ENCODE measurements at places on chromosomes 6 and 20. TPM values are rescaled to one million over a fixed set of nuclear protein-coding genes. Genes with fewer than 3 reads are reported as not detected.

- no peak for DNase-seq
Observed at GRCh38 chr6:1810880-1811279, 201.2 kb downstream of the FOXC1 start.

- DNase-seq: no peak
Observed at GRCh38 chr20:59042151-59042795, at the start of gene PRELID3B. PRELID3B (minus strand) TSS chr20:59042786; CDS start chr20:59042730, 56 bp downstream.

DNA sequence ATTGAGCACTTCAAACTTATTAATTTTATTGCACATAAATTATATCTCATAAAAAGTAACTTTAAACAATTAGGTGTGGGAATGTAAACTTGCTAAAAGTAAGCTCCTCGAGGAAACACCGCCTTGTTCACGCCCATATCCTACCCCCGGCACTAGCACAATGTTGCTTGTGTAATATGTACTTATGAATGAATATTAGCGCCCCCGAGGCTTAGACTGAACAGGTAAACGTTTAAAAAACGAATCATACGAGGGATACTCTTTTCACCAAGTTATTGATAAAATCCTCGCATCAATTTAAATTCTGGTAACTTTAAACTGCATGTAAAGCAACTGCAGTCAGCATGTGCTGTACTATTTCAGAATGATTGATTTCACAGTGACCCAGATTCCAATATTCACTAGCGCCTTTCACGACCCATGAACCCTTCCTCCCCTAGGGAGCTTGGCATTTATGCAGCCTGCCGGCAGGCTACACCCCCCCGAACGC lies 637 bp downstream of the TFB1M start:
- DNase-seq: no peak

GRCh38 chr6:41602864-41603608 lies 35.2 kb upstream of the MDFI start:
- DNase-seq: no peak

DNA sequence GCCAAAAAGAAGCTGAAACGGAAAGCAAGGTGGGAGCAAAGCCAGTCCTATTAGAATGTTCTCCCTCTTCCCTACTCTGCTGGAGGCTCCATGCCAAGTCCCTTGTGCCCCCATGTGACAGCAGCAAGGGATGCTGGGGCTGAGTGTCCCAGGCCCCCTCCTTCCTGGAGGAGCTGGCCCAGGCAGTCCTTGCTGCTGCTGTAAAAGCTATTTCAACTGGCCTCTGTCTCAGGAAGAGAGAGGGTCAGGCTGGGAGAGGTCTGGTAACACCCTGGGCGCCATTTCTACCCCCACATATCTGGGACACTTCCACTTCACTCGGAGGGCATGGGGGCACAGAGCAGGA lies 25.0 kb downstream of the TTBK1 start:
- DNase-seq: no peak

- DNase-seq: peak; percentile 62
Observed at GRCh38 chr20:63968928-63969760, 586 bp downstream of the ZNF512B start.

- DNase-seq: no peak
Observed at GRCh38 chr6:1494671-1495070, 105.3 kb downstream of the FOXF2 start.

DNA sequence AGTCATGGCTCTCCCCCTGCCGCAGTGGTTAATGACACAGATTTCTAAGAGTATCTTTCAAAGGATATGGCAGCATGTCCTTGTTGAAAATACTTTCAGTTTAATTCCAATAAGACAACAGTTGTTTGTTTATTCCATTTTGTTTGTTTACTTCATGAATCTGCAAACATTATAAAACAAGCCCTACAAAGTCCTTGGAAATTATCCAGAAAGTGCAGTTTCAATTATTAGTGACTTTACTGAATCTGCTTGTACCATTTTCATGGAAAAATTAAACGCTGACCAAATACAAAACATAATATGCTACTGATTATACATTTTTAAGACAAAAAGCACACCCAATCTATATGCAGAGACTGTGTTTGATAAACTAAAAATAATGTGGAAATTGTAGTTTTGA lies 3.3 kb downstream of the HEY2 start:
- no peak for DNase-seq

GRCh38 chr6:134979142-134979541 lies 29.2 kb upstream of the ALDH8A1 start:
- DNase-seq: no peak

- no peak for DNase-seq
Observed at GRCh38 chr6:42017021-42017643, 33.2 kb upstream of the TAF8 start.

DNA sequence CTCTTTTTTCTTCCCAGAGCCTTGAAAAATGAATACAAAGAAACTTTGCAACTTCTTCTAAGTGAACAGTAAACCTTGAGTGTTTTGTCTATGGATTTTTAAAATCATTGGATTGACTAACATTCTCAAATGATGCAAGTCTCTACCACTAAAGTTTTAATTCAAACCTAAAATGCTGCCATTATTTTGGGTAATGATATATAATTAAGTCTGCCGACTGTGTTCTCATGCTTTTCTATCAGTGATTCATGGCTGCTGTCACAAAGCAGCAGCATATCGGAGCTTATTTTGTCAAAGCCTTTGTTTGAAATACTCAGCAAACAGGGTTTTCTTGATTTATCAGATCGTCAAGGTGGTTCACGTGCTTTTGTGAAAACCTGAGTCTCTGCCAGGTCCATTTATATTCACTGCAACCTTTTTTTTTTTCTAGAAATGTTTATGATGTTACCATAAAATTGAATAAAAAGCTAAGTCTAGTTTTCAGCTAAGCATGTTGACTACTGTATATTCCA lies 96.3 kb downstream of the GJA1 start:
- no peak for DNase-seq

DNA sequence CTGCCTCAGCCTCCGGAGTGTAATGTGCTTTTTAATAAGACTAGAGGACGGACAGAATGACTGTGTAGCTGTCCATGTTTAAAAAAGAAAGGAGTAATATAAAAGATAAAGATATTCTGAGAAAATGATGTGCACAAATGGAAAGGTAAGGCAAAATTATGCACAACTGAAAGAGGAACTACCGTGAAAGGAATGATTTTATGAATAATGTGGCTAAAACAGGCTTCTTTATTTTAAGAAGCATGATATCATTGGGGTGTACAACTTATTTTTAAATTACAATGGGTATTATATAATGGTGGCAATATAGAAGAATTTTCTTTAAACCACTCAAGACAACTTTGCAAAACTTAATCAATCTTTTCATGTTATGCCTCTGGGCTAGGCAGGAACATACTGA lies 78.1 kb downstream of the FIG4 start:
- no peak for DNase-seq

GRCh38 chr20:63241272-63241671 lies 5.6 kb downstream of the BIRC7 start:
- no peak for DNase-seq

DNA sequence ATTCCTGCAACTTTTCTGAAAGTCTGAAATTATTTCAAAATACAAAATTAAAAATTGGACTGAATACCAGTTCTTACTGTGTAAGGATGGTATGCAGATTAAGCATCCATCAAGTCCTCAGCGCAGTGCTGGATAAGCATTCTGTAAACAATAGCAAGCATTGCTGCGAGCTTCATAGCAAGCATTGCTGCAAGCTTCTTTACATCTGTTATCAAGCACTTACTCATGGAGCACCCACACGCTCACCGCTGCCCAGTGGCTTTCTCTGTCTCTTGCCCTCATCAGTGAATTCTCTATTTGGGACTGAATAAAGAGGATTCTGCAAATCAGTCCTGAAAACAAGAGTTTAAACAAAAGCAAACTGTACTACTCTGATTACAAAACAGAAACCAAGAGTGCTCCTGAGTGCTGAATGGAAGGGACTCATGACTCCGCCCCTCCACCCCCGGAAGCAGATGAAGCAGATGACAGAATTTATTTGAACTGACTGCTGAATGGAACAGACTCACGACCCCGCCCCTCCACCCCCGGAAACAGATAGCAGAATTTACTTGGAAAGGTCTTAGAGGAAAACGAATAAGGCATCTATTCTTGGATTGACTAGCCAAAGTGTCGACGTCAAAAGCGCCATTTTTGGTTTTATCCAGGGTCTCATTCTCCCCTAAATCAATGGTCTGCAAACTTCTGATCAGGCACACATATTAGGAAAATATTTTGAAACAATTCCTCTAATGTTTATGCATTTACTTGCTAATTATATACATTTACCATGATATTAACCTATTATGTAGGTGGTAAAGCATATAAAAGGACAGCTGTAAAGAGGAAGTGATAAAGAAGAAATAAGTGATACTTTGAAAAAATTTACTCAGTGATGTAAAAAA lies 22.1 kb upstream of the EYA2 start:
- no peak for DNase-seq

DNA sequence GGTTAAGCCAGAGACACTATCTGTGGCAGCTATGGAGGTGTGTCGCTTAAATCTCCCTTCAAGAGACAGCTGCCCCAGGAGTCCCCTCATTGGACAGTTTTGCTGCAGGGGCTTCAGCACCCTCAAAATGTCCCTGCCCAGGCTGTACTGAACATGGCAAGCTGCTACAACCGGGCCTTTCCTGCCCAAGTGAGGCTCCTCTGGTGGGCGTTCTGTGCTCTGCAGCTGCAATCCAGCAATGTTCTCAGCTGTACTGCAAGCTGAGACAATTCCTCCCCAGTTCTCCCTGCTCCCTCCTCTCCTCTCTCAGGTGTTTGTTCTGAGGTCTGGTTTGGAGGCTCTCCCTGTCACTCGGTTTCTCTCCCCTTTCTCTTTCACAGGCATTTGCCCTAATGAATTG lies 190.8 kb upstream of the LAMP5 start:
- DNase-seq: no peak

- no peak for DNase-seq
Observed at GRCh38 chr20:24157213-24157612, 168.6 kb upstream of the GGTLC1 start.

- no peak for DNase-seq
Observed at GRCh38 chr6:147693181-147693580, 184.7 kb downstream of the SAMD5 start.

- DNase-seq: no peak
Observed at GRCh38 chr6:100235631-100236030, 229.1 kb downstream of the SIM1 start.

DNA sequence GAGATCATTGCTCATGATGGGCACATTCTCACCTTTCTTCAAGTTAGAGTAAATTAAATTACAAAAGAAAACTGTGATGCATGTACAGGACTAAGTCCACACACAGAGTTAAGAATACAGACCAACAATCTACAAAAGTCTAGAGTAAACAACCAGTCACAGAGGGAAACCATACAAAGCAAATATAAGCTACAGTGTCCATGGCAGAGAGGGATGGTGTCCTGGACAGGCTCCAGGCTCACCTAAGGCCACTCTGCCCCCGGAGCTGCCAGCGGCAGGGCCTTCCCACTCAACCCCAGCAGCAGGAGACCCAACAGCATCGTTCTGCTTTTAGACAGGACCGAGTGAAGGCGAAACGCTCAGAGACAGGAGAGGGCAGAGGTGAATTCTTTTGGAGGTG lies 16.0 kb downstream of the PDE10A start:
- no peak for DNase-seq

- no peak for DNase-seq
Observed at GRCh38 chr6:1013656-1014430, 298.1 kb upstream of the FOXQ1 start.

DNA sequence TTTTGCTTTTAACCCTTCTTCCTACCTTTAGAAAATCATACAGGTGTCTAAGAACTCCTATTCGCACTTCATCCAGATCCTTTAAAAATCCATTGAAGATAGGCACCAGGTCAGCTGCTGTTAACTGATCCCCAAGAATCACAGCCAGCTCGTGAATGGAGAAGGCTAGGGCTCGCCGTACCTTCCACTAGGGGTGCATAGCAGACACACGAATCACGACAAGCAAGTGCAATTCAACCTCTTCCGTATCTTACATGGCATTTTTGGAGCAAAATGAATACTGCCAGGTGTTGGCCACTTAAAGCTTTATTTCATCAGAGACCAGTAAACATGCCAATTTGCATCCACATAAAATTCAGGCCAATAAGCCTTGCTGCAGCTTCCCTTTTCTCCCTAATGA lies 10.8 kb upstream of the ANKRD60 start:
- no peak for DNase-seq

- no peak for DNase-seq
Observed at GRCh38 chr20:25178563-25179438, 16.7 kb upstream of the ENTPD6 start.

DNA sequence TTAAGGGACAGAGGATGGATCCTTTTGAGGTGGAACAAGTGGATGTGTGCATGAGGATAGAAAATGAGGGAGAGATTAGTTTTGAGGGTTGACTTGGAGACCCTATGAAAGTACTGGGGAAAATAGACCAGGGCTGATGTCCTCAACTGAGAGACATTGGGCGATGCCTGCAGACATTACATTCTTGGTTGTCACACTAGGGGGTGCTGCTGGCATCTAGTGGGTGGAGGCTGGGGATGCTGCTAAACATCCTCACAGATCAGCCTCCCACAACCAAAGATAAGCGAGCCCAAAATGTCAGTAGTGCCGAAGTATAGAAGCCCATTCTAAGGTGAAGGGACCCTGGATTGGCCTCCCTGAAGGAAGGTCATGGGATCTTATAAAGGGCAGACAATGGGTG lies 63.3 kb downstream of the MOCS1 start:
- no peak for DNase-seq

GRCh38 chr20:51462566-51463276 lies 79.8 kb downstream of the NFATC2 start:
- DNase-seq: peak; percentile 73

DNA sequence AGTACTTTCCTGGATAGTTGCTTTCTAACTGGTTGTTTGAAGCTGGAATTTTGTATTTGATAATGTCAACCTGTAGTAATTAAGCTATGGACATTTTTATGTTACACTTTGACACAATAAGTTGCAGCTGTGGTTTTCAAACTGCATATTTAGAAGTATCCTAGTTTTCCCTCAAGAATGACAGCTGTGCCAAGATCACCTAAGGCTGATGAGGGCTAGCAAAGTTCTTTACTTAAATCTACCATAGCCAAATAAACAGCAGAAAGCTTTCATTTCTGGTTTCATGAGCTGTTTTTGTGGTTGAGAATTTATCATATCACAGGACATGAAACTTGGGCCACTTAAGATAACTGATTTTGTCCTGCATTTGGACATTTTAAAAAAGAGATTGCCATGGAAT lies 30.6 kb downstream of the FAM229B start:
- DNase-seq: no peak

The SLC25A27 gene
- total RNA-seq: 11.7 TPM

The DLL1 gene
- 16.5 TPM for total RNA-seq

The GJA10 gene
- total RNA-seq: not detected

The ELOVL4 gene
- total RNA-seq: 6.4 TPM

The LHFPL5 gene
- total RNA-seq: not detected

The AK9 gene
- 0.75 TPM for total RNA-seq

The WFDC5 gene
- total RNA-seq: not detected

The BMP6 gene
- total RNA-seq: 16.0 TPM

The C6orf52 gene
- total RNA-seq: not detected

The SLC26A8 gene
- not detected for total RNA-seq

The SLC17A1 gene
- total RNA-seq: not detected

The SPTLC3 gene
- 4.6 TPM for total RNA-seq

The CCN5 gene
- 377 TPM for total RNA-seq

The PCSK2 gene
- not detected for total RNA-seq

The LY86 gene
- not detected for total RNA-seq

The DEFB124 gene
- not detected for total RNA-seq

The ADGB gene
- total RNA-seq: not detected

Measured in ascending aorta (tissue), 2 donors.